Iris pigment epithelial cell (primary cell): ENCODE measurements at places on chromosomes 12 and 14.

DNA sequence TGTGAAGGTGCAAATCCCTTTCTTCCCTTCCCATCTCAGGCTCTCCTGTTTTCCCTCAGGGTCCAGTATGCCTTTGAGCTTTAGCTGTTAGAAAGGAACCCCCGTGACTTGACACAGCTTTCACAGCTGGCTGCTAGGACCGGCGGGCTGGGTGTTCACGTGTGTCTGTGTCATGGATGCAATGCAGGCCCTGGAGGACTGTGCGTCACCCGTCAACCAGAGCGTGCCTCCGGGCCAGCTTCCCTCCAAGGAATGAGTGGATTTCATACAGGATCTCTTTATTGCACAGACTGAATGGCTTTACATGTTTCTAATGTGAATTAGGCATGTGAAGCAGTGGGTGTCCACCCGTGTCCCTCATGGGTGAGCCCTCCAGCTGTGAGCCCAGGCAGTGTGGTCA is 77.4 kb downstream of the AACS start:
- DNase-seq = no peak

GRCh38 chr12:124147575-124147974 is 147.3 kb upstream of the RFLNA start:
- no peak for DNase-seq

DNA sequence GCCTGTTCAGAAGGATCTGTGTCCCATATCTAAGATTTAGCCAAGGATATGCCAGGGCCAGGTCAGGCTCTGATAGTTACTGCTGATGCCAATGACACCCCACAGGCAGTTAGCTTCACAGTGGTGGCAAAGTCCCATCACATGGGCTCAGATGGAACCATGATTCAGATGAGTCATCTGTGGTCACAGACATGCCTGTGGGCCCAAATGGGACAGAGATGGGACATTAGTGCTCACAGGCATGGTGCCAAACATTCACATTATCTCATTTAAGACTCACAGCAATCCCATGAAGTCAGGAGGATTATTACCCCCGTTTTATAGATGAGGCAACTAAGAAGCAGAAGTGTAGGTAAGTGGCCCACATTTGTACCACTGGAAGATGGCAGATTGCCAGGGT is 207.8 kb downstream of the DPF3 start:
- DNase-seq = no peak

DNA sequence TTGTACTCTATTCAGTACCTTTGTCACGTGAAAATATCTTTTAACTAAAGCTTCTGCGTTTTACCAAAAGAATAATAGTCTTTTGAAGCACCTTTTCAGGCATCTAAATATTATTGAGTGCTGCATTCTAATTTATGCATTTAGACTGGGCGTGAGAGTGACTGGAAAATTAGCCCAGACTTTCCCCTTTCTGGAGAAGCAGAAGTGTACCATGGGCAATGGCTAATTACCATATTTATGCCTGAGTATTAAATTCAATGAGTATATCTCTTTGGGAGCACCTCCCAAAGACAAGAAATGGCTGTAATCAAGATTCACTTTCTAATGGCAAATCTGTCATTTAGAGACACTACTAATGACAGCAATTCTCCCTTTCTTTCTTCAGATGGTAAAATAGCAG is 174.9 kb downstream of the LRRK2 start:
- no peak for DNase-seq
